ENCODE measurements at places on chromosomes 11 and 22.
A peak's percentile ranks its signal among the peaks of the same experiment; 100 is the strongest.

GRCh38 chr11:67405196-67405567, 1.3 kb downstream of the TBC1D10C start:
- no peak for DNase-seq

- DNase-seq, result no peak
Observed at GRCh38 chr11:118757876-118758399, 33.0 kb downstream of the DDX6 start.

- peak; percentile 89 for DNase-seq
Observed at GRCh38 chr11:68839054-68839865, 2.5 kb downstream of the CPT1A start.

GRCh38 chr11:65919573-65920371, 546 bp downstream of the DRAP1 start:
- DNase-seq, result peak; percentile 37

GRCh38 chr11:11660363-11660740, 38.5 kb upstream of the GALNT18 start:
- DNase-seq, result no peak

DNA sequence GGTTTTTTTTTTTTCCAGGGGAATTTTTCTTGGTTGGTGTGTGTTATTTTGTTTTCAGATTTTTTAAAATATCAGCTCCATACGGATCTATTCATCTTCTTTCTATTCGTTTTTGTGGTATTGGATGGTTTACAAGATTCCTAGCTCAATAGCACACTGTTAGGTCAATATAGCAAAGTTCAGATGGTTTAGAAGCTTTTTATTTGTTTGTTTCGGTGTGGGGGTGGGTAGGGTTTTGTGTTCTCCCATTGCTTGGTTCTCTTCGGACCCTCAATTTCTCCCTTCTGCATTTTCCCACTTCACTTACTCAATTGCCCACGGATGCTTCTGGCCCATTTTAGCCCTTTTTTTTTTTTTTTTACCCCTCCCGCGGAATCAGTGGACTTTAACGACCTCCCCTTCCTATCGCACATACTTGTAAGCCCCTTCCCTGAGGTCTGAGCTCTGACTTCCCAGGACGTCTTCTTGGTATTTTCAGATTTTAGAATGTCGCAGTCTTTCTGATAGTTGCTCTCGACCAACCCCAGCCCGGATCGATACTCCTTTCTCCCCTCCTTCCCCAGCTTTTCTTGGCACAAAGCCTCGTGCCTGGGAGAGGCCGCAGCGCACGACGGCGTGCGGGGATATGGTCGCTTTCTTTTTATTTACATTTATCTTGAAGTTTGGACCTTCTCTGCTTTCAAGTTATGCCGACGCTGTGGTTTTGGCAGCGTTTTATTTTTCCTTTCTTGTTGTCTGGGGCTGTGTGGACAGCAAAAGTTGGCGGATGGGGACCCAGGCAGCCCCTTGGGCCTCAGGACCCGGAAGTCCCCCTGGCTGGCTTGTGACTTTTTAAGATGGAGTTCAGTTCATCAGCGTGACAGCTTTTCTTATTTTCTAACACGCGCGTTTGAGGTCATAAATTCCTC, 4.4 kb upstream of the SPDYC start:
- no peak for DNase-seq

DNA sequence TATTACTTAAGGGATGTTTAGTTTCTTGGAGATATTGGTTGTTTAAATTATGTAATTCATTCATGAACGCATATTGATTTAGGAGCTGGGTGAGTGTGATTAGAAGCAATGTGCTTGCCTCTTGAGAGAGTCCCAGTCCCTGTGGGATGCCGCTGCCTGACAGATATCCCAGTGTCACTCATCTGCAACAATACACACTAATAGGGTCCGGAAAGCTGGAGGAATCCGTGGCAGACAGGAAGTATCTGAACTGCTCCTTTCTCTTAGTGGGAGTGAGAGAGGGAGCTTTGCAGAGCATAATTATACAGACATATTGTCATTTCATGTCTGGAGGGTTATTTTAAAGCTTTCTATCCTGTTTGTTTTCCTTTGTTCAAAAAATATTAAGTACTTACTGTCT, 17.4 kb downstream of the AMOTL1 start:
- DNase-seq, result no peak

DNA sequence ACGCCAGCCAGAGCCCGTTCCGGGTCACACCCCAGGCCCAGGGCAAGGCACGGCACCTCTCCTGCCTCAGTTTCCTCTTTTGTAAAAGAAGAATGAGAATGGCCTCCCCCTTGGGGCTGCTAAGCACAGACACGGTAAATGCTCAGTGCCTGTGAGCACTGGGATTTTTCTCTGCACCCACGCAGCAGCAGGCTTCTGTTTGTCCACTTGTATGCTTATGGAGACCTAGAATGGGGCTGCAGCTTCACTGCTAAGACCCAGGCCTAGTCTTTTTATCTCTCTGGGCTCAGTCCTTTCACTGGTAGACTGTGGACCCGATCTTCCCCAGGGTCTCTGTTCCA, 1327.9 kb downstream of the TBC1D22A start:
- no peak for DNase-seq
